Jurkat, Clone E6-1 (cell line): ENCODE measurements at places on chromosomes 11 and 22.
A peak's percentile ranks its signal among the peaks of the same experiment; 100 is the strongest.

- no peak for DNase-seq
Measured at GRCh38 chr22:29827091-29827490, 11.0 kb downstream of the ASCC2 start.

GRCh38 chr11:77776455-77776854 is 44.1 kb downstream of the RSF1 start:
- DNase-seq = peak; percentile 16

DNA sequence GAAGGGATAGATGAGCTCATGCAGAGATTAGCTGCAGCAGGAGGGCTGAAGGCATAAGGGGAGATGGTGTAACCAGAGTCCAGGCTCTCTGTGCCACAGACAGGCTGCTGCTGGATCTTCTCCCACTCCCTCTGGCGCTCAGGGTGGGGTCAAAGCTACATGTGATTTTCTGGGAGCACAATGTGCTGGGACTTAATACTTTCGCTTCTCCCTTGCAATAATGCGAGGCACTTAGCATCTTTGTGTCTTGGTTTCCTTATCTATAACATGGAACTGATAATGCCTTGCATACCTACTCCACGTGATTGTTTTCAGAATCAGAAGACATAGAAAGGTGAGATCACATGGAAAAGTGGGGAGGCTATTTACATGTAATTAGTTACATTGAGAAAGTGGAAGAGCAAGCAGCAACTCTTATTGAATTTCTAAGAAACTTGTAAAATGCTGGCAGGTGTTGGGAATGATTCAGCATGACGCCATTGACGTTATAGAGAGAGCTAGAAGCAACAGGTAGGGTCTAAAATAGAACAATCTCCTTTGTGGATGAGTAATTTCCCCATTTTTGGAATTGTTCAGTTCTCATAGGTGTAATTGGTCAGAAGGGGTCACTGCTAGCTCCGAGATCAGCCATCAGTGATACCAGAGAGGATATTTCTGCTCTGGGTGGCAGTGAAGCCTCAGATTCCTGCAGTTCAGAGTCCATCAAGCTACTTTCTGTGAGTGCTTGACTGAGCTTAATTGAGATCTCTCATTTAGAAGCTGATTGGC is 8.2 kb upstream of the OR9I1 start:
- no peak for DNase-seq

DNA sequence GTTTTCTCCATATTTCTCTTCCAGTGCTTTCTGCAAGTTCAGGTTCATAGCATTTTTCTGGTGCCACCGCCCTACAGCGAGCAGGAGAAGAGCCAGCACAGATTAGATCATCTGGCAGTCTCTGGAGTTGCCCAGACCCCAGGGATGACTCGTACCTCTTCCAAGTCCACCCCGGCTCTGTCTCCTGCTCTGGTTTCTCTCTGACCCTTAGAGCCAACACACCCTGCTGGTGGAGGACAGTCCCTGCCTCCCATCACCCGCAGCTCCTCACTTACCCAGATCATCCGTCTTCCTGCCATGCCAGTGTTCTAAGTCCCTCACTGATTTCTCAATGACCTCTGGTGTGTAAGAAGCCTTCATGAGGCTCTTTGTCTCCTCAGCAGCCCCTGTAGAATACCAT is 28.0 kb downstream of the TST start:
- no peak for DNase-seq

GRCh38 chr11:14818779-14819178 is 73.3 kb downstream of the CYP2R1 start:
- DNase-seq = no peak

GRCh38 chr11:100963375-100963774 is 166.2 kb downstream of the PGR start:
- DNase-seq = no peak

DNA sequence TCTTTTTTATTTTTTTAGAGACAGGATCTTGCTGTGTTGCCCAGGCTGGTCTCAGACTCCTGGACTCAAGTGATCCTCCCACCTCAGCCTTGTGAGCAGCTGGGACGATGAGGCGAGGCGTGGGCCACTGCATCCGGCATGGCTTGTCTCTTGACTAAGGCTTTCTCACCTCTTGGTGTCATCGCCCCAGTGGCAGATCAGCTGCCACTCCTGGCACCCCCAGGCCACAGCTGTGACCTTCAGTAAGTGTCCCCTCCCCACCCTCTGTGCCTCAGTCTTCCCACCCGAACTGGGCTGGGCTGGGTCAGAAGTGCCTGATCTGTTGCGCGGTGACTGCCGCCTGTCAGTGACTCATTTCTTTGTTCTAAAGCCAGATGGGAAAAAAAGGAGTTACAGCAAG is 3.6 kb downstream of the SYNGR1 start:
- DNase-seq = no peak

- DNase-seq = peak; percentile 66
Measured at GRCh38 chr11:112115386-112115785, 28.7 kb downstream of the SDHD start.

DNA sequence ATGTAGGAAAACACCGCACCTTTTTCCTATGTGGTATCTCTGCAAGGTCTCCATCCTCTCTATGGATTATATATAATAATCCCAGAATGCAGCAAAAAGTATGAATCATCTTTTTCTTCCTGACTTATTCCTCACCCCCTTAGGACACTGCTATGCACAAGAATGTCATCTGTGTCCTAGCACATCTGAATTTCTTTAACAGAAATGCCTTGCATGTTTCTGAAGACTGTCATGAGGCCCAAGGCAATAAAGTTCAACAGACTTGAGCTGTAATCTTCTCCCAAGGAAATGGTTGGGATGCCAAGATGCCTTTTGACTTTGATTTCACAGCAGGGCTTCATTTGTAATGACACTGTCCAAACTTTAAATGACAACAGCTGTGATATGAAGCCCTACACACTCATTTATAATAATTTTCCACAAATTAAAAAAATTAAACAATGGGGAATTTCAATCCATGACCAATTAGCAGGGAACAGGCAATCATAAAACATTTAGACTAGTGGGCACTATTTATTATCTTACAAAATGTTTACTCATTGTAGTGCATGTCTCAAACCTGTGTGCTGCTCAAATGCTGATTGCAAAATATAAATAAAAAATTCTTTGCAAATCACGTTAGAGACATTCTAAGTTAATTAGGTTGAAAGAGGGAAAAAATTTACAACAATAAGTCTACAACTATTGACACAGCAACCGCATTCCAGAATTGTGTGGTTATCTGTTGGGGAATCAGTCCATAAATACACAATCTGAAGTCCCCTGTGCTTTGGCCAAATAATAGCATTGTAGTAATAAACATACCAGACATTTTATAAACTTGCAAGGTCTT is 242.3 kb downstream of the SWAP70 start:
- no peak for DNase-seq

DNA sequence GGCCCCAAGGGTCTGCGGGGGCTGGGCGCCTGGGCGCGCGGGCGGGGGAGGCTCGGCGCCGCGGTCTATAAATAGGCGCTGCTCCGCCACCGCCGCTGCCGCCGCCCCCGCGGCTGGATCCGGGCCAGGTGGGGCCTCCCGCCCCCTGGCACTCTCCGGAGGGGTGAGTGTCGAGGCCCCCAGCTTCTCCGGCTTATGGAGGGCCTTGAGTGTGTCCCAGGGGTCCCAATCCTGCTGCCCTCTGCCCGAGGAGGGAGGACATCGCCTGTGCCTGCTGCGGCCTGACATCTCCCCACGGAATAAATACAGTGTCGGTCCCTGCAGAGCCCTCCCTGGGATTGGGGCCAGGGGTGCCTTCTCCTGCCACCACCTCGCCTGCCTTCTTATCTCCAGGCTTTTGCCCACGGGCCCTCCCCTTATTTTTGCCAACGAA is 4.3 kb upstream of the GP1BB start:
- DNase-seq = no peak

DNA sequence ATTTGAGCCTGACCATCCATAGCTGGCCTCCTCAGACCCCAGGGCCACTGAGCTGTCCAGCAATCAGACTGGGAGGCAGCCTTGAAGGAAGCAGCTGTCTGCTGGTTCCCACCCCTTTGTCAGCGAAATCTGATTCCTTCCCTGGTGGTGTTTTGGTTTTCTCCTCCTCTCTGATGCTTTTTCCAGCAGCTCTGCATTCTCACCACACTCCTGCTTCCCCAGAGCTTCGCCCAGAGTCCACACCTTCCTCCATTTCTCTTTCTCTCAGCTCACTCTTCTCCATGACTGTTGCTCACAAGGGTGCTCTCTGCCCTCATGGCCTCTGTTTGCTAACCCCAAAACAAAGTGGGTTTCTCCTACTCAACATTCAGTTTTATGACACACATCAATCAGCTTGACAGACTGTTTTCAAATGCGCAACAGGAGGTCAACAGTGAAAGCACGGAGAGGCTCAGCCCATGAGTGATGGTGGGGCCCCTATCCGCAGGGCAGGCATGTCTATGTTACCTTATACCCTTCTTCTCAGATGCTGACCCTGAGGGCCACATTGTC is 130.6 kb upstream of the MTNR1B start:
- DNase-seq = no peak

GRCh38 chr22:19738664-19739447 is 15.5 kb downstream of the GP1BB start:
- no peak for DNase-seq

- no peak for DNase-seq
Measured at GRCh38 chr22:27387561-27387960, 414.0 kb downstream of the MN1 start.

DNA sequence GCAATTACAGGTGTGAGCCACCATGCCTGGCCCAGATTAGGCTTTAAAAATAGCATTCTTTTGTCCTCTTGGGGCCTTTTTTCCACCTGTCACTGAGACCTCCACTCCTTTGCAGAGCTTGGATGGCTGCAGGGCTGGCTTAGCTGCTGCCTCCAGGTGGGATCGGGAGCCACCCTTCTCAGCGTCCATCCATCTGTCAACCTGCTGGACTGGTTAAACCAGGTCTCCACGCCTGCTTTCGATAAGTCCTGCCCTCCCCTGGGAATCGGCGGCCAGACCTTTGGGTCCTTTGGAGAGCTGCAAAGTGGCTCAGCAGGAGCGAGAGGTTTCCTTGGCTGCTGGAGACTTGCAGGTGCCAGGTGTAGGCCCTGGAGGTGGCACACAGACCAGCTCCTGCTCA is 23.4 kb upstream of the GRAMD4 start:
- DNase-seq = no peak

- DNase-seq = no peak
Measured at GRCh38 chr11:107830915-107831540, 27.6 kb downstream of the SLC35F2 start.

DNA sequence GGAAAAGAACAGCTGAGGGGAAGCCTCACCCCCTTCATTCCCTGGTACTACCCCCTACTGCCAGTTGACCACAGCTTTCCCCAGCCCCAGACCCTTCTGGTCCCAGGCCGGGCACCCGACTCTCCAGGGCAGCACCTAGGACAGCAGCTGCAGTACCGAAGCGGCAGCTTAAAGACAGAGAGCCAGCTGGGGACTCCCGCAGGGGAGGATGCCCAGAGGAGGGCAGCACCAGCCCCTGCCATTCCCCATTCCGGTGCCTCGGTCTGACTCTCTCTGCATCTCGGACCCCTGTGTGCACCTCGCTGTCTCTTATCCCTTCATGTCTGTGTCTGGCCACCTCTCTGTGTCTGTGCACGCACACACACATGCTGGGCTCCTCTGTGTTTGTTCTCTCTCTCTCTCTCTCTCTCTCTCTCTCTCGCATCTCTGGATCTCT is 9.4 kb downstream of the IGSF9B start:
- peak; percentile 52 for DNase-seq

DNA sequence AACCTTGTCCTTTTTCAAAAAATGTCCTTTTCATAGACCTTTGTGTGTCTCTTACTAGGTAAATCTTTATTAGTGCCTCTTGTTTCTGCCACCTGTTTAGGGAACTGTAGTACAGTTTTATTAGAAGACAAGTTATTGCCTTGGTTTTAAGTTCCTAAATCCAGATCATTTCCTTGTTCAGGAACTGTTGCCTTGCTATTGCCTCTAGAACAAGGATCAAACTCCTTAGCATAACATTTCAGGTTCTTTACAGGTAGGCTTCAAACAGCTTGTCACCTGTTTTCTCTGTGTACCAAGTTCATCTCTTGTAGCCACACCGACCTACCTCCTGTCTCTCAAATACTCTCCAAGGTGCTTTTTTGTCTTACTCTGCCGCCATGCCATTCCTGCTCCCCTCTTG is 75.2 kb downstream of the MTMR3 start:
- no peak for DNase-seq

DNA sequence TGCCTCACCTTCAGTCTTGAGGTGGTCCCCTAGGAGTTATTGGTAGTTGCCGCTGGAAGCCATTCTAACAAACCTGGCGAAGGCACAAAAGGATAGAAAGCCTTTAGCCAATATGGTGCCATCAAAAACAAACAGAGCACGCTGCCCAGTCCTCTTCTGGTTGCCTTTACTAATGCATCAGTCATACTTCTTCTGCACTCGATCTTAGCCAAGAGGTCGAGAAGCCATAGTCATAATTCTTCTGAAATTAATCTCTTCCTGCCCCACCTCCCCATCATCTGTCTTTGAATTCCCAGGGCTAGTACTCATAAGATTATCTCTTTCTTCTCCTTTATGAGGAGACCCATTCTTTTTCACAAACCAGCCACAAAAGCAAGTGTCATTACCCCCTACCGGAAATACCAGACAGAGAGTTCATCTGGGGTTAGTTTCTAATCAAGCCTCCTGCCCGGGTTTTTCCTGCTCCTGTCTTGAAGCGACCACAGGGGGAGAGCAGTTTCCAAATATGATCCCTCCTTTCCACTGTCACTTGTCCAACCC is 21.4 kb upstream of the EHF start:
- no peak for DNase-seq

DNA sequence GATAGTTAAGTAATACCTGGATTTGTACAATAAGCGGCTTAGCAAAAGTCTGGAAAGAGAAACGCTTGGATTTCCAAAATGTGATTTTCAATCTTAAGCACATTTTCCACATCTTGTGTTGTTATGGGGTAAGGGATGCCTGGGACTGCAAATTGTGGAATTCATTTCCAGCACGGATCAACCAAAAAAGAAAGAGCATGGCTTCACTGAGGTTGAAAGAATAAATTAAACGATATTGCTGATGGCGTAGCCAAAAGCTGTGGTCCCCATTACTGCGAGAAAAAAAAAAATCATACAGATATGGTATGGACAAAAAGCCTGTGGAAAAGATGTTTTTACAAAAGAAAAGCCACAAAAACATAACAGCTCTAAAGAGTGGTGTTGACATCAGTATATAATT is 26.0 kb upstream of the ALX4 start:
- no peak for DNase-seq

DNA sequence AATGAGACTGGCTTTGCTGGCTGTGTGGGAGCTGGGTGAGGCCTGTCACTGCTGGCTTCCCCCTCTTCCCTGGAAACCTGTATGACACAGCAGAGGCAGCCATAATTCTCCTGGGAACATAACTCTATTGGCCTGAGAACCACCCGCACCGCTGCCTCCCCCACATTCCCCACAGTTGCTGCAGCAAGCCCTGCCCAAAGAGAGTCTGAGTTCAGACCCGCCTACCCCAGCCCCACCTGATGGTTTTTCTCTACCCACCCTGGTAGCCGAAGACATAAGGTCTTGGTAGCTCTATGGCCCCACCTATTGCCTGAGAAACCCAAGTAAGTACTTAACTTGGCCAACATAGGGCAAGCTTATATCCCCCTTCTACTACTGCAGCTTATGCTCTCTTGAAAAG is 174.8 kb downstream of the C11orf91 start:
- no peak for DNase-seq
